ENCODE measurements at places on chromosomes 12 and 14.
A peak's percentile ranks its signal among the peaks of the same experiment; 100 is the strongest.

DNA sequence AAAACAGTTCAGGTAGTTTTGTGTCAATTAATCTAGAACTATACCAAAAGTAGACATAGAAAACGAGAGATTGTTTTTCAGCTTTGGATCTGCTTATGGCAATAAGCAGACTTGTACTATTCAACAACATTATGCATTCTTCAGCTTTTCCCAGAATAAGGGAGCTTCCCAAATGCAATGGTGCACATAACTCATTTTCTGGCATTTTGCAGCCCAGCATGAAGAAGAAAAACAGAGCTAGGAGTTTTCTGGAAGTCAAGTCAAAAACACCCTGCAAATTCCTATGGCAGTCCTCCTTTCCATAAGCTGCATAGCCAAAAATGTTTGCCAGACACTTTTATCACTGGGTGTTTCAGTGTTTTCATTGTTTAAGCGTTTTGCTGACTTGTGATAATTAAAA, 314.7 kb downstream of the NAV3 start:
- DNase-seq, result no peak

- no peak for DNase-seq
These were observed 3.5 kb downstream of the ATP2A2 start for GRCh38 chr12:110284597-110284996.

DNA sequence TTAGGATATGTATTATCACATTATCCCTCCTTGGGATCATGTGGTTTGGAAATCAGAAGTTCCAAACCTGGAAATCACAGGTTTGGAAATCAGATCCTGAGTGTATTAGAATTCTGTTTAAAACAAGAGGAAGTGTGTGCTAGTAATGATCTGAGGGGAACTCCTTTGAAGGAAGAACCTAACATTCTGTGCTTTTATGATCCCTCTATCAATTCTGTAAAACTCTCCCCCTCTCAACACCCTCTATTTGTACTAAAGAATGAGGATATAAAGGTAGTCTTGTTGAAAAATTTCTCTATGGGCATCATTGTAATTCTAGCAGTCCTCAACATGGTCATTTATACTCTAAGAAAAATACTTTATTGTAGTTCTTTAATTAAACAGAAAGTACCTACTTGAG, 97.4 kb downstream of the SRGAP1 start:
- DNase-seq, result no peak

DNA sequence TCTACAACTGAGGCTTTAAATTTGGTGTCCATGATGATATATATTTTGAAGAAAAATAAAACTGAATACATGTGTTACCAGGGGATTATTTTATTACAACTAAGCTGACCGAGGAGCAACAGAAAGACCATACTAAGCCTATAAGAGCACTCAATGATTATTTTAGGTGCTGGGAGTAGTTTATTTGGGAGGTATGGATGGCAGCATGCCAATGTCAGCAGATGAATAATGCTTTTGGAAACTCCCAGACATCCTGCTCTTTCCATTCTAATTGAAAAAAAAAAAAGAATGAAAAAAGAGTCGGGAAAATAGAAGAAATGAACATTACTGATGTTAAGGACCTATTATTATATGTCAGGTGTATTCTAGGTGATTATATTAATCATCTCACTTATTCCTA, 441.2 kb downstream of the BTG1 start:
- no peak for DNase-seq

DNA sequence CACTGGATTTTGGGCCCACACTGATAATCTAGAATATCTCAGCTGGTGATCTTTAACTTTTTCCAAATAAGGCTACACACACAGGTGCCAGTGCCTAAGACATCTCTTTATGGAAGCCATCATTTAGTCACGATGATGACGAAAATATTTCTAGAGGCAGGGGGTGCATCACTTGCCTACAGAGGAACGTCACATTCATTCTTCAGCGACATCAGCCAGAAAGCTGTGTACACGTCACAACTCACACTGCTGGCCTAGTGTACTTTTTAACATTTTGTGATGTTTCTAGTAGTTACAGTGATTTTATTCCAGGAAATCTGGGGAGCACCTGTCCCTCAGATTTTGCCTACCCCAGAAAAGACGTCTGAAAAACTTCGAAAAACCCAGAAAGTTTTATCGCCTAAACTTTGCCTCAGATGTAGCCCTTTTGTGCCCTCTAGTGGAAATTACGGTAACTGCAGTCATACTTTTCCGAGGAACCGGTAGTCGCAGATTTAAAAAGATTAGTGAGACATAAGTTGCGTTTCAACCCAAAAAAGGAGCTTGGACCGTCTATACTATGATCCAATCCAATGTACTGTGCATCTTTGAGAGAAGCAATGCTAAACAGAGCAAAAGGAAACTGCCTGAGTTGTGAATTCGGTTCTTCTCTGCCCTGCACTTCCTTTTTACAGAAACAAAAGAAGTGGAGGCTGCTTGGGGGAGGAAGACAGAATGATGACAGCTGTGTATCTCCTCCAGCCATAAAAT, 64.3 kb upstream of the STON2 start:
- DNase-seq, result peak; percentile 56

DNA sequence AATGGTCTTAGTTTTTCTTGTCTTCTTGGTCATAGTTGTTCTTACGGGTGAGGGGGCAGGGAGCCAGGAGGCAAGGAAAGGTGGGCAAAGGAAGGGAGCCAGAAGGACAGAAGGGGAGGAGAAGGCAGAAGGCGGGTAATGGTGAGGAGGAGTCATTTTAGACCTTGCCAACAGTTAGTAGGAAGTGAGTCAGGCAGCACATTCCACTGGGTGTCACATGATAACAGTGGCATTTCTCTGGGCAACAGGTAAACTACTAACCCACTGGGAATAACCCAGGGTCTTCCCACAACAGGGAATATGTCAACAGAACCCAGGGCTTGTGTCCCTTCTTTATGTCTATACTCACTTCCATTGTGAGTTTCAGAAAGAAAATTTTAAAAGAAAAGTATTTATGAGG, 127.6 kb downstream of the SLC8A3 start:
- no peak for DNase-seq

DNA sequence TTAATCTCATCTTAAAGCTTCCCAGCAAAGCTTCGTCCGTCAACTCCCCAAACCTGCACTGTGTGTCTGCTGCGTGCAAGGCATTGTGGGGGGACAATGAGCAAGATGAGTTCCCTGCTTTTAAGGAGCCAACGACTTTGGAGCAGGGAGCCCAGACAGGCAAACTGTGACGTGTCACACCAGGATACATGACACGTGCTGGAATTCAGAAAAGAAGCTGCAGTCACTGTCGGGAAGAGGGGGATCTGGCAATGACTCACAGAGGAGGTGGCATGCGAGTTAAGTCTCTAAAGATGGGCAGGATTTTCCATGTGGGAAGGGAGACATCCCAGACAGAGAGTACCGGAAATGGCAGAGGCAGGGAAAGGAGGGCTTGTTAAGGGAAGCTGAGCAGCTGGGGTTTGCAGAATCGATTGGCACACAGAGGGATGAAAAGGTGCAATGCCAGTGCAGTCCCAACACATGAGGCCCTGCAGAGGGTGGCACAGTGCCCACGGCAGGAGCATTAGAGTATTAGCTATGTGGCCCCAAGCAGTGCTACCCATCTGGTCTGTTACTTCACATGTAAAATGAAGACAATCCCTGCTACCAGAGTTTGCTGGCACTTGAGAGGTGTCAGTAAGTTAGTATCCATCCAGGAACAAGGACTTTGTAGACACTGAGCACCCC, 52.9 kb downstream of the SETD3 start:
- DNase-seq, result peak; percentile 94

- DNase-seq, result peak; percentile 70
These were observed 276.4 kb downstream of the DPF3 start for GRCh38 chr14:72617391-72618031.

- no peak for DNase-seq
These were observed 138.3 kb upstream of the GARIN2 start for GRCh38 chr14:67050896-67051295.

- no peak for DNase-seq
These were observed 97.8 kb downstream of the TMEM30B start for GRCh38 chr14:61183196-61183885.

DNA sequence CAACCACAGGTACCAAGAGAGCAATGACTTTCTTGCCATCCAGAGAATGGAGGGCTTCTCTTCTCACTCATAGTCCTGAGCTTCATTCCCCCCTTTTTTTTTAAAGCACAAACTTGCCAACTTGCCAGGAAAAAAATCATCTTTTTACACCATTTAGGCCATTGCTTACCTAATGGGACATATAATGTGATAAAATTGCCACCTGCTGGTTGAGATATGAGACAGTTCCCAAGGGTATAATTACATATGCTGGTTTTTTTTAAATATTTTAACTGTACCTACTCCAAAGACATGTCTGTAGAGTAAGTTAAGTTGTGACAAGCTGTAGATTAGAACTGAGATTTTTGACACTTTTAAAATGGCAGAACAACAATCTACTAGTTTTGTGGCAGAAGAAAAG, 519.1 kb upstream of the SEL1L start:
- DNase-seq, result no peak

- DNase-seq, result no peak
These were observed 7.5 kb upstream of the CDCA4 start for GRCh38 chr14:105028251-105028927.

DNA sequence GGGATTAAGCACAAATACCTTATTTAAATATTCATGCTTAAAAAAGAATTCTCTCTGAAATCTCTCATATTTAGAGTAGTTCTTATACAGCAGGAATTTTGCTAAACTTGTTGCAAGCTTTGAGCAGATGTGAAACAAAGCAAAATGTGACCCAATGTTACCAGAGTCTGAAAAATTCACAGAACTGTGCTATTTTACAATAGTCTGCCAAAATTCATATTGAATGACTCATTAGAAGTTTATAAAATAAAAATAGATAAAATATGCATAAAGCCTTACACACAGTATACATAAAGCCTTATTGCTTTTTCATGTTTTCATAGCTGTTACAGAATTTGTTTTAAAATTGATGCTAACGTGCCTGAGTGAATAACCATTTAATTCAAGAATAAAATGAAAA, 17.8 kb upstream of the RHOJ start:
- DNase-seq, result no peak

DNA sequence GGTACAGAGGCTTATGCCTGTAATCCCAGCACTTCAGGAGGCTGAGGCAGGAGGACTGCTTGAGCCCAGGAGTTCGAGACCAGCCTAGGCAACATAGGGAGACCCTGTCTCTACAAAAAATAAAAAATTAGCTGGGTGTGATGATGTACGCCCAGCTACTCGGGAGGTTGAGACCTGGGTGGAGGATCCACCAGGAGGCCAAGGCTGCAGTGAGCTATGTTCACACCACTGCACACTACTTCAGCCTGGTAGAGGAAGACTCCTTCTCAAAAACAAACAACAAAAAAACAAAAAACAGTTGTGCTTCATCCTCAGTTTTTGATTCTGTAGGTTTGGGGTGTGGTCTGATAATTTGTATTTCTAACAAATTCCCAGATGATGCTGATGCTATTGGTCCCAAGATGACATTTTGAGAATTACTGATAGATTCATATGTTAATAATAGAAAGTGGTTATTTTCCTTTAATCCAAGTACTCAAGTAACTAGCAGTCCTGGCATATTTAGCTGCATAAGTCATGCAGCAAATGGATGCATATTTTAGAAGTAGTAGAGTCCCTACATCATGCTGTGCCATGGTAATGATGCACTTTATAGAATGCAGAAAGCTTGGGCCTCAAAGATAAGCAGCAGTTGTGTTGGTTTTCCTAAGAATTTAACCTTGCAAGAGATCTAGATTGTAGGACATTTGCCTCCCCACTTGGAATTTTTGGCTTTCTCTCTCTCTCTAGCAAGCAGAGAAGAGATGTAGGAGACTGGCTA, 76.1 kb upstream of the PAWR start:
- DNase-seq, result no peak

DNA sequence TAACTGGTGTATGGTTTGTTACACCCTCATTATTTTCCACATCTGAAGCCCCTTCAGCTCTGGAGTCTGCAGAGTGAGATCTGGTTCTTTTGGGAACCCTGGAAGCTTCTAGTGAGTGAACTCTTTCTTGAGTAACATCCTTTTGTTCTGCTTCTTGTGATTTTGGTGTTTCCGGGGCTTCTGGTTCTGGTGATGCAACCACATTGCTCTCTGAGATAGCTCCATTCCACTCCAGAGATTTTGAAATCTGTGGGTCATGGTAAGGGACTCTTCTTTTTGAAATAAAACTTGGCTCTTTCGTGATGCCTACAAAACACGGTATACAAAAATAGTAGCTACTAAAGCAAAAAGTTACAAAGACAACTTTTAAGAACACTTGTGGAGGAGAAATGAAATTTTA, 5.4 kb downstream of the MDM1 start:
- no peak for DNase-seq

GRCh38 chr12:49912345-49913255, 8.9 kb upstream of the FAIM2 start:
- DNase-seq, result no peak

DNA sequence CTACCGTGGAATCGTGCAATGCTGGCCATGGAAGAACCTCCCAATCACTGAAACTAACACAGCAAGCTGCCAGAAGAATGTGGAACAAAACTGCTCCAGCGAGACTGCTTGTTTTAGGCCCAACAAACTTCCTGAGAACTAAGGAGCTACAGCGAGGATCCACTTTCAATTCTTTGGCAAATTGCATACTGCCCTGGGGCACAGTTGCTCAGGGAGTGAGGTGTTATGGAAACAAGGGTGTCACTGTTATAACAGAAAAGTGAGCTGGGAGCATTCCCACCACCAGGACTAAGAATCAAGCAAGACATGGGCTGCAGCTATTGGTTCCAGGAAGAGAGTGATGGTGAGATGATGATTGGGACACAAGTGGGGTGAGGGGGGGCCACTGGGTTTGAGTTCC, 1606.1 kb upstream of the FLRT2 start:
- no peak for DNase-seq

GRCh38 chr14:25394791-25395391, 344.9 kb upstream of the STXBP6 start:
- no peak for DNase-seq

GRCh38 chr14:60349663-60350365, 100.8 kb downstream of the PPM1A start:
- peak; percentile 83 for DNase-seq

- no peak for DNase-seq
These were observed 25.5 kb downstream of the CEP83 start for GRCh38 chr12:94434171-94434570.

DNA sequence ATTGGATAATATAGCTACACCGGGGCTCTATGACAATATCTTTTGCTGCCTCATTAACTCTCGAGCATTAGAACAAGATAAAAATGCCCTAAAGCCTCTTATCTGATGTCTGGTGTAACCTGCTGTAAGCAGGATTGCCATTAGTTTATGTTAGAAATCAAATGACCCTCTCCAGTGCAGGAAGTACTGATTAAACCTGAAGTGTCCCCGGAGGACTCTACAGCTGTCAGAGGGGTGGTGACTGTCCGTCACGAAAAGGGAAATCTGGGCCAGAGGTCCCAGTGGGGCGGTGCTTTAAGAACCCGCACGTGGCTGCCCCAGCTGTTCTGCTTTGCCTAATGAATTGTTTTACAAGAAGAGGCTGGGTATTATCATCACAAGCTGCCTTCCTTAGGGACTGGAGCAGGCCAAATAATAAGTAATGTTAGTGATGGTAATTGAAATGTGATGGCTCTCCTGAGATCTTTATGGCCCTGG, 55.7 kb downstream of the LIN52 start:
- no peak for DNase-seq

GRCh38 chr12:95976416-95976832, 19.7 kb downstream of the HAL start:
- peak; percentile 18 for DNase-seq

- DNase-seq, result no peak
These were observed 22.7 kb downstream of the LRRC74A start for GRCh38 chr14:76848879-76849278.

Measured in HTR-8/SVneo (cell line).